ENCODE measurements at places on chromosomes 16 and 17. TPM values are rescaled to one million over a fixed set of nuclear protein-coding genes. Genes with fewer than 3 reads are reported as not detected.

The TPSG1 gene
- 0.10 TPM for polyA plus RNA-seq

The DNAI2 gene
- not detected for polyA plus RNA-seq

The POLR2A gene
- polyA plus RNA-seq, result 8.1 TPM

The CISD3 gene
- polyA plus RNA-seq, result 79.9 TPM

The BAIAP3 gene
- 2.5 TPM for polyA plus RNA-seq

The DHRS7C gene
- not detected for polyA plus RNA-seq

The AGRP gene
- polyA plus RNA-seq, result not detected

The SLX4 gene
- 1.3 TPM for polyA plus RNA-seq

The FGF11 gene
- polyA plus RNA-seq, result 2.9 TPM

The KRT9 gene
- not detected for polyA plus RNA-seq

The CXCL16 gene
- 13.7 TPM for polyA plus RNA-seq

The TANGO6 gene
- 3.9 TPM for polyA plus RNA-seq

The LRRC46 gene
- 0.75 TPM for polyA plus RNA-seq

The SPIRE2 gene
- polyA plus RNA-seq, result 6.5 TPM

The MYH8 gene
- 0.06 TPM for polyA plus RNA-seq

The TBC1D28 gene
- not detected for polyA plus RNA-seq

The KCTD19 gene
- polyA plus RNA-seq, result not detected

The SPATA22 gene
- polyA plus RNA-seq, result 1.1 TPM

The KRT27 gene
- polyA plus RNA-seq, result not detected

The CHCT1 gene
- not detected for polyA plus RNA-seq

The KRTAP4-9 gene
- not detected for polyA plus RNA-seq

The LDHD gene
- polyA plus RNA-seq, result 13.0 TPM

The KRT32 gene
- polyA plus RNA-seq, result not detected

The KCNH6 gene
- not detected for polyA plus RNA-seq

The CALB2 gene
- 0.46 TPM for polyA plus RNA-seq

The MPO gene
- 0.03 TPM for polyA plus RNA-seq

The RNF112 gene
- 2.2 TPM for polyA plus RNA-seq

The CHST6 gene
- not detected for polyA plus RNA-seq

The KPNB1 gene
- polyA plus RNA-seq, result 32.5 TPM

The CACNG1 gene
- polyA plus RNA-seq, result not detected

The TBC1D3G gene
- polyA plus RNA-seq, result not detected

The UBALD1 gene
- 41.3 TPM for polyA plus RNA-seq

The UNC45B gene
- polyA plus RNA-seq, result 0.05 TPM

The BRD7 gene
- 52.3 TPM for polyA plus RNA-seq

The RNF157 gene
- 0.95 TPM for polyA plus RNA-seq

The SLC12A3 gene
- 0.12 TPM for polyA plus RNA-seq

The TNFRSF13B gene
- 1.8 TPM for polyA plus RNA-seq

The MYH3 gene
- 1.2 TPM for polyA plus RNA-seq

The SALL1 gene
- 2.6 TPM for polyA plus RNA-seq

The SOX8 gene
- polyA plus RNA-seq, result 0.50 TPM

The VAT1L gene
- 4.4 TPM for polyA plus RNA-seq

The ZNRF1 gene
- polyA plus RNA-seq, result 13.8 TPM

The NOXO1 gene
- 3.4 TPM for polyA plus RNA-seq

The GDE1 gene
- polyA plus RNA-seq, result 35.8 TPM

The PLA2G10 gene
- polyA plus RNA-seq, result 2.6 TPM

The CACNG4 gene
- 3.1 TPM for polyA plus RNA-seq

The ST6GALNAC1 gene
- 28.0 TPM for polyA plus RNA-seq

The HOXB2 gene
- 11.3 TPM for polyA plus RNA-seq

The CDH5 gene
- 4.0 TPM for polyA plus RNA-seq

The ZPBP2 gene
- not detected for polyA plus RNA-seq

The KLHL10 gene
- polyA plus RNA-seq, result 0.23 TPM

The C17orf78 gene
- polyA plus RNA-seq, result not detected

The ARRB2 gene
- polyA plus RNA-seq, result 22.2 TPM

The ZG16 gene
- polyA plus RNA-seq, result 0.76 TPM

The TNK1 gene
- polyA plus RNA-seq, result 6.0 TPM

The PHB1 gene
- polyA plus RNA-seq, result 96.1 TPM

The LGALS9B gene
- polyA plus RNA-seq, result 1.3 TPM

Measured in stomach (tissue), 19 donors.